SW480 (cell line): ENCODE measurements at places on chromosomes 6 and 20.

DNA sequence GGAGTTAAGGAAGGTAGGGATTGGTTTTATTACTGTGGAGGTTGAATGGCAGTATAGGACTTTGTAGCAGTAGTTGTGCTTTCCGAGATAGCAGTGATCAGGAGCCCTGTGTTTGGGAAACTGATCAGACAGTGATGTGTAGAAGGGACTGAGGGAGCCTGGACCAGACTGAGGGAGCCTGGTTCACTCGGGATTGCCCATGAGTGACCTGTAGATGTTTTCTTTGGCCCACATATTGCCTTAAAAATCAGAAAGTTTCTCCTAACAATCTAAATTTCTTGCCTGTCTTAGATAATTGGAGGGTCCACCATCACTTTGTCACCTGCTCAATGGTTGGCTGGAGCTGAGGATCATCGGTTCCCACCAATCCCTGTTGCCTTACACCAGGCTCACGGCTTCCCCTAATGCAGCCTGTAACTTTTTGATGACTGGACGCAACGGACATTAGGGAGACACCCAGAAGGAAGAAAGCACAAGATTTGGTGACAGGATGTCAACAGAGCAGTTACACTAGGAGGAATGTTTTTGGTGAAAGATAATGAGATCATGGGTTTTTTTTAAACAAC is 1.1 kb downstream of the CDS2 start:
- DNase-seq = no peak

GRCh38 chr6:16514249-16514648 is 247.0 kb downstream of the ATXN1 start:
- DNase-seq = peak; percentile 39

DNA sequence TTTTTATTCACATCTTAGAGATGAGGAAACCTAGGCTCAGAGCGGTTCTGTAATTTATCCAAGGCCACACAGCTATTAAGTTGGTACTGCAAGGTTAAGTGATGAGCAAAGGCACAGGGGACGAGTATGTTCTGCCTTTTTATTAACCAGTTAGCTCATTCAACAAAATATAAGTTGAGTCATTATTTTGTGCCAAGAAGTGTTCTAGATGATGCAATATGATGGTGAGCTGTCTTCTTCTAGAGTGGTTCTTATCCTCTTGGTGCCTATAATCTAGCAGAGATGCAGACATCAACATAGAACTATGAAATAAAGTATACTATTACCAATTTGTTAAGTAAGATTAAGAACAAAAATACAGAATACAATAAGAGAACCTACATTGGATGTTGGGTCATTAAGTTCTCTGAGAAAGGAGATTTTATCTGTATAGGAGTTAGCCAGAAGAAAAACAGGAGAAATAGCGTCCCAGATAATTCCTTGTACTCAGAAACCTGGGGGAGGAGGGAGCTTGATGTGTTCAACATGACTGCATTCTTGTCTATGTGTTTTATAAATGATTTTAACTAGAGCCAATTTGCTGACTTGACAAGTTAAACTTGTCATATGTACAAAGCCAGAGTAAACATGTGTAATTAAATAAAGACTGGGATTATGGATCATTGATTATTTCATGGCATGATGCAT is 122.3 kb downstream of the TBXT start:
- DNase-seq = no peak

DNA sequence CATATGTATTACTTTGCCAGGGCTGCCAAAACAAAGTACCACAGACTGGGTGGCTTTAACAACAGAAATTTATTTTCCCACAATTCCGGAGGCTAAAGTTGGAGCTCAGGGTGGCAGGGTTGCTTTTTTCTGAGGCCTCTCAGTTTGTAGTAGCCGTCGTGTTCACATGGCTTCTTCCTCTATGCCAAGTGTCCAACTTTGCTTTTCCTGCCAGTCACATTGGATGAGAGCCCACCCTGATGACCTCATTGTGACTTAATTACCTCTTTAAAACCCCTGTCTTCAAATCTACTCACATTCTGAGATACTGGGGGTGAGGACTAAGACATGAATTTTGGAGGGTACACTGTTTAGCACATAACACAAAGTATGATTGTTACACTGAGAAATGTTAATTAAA is 9.9 kb upstream of the ECT2L start:
- no peak for DNase-seq

DNA sequence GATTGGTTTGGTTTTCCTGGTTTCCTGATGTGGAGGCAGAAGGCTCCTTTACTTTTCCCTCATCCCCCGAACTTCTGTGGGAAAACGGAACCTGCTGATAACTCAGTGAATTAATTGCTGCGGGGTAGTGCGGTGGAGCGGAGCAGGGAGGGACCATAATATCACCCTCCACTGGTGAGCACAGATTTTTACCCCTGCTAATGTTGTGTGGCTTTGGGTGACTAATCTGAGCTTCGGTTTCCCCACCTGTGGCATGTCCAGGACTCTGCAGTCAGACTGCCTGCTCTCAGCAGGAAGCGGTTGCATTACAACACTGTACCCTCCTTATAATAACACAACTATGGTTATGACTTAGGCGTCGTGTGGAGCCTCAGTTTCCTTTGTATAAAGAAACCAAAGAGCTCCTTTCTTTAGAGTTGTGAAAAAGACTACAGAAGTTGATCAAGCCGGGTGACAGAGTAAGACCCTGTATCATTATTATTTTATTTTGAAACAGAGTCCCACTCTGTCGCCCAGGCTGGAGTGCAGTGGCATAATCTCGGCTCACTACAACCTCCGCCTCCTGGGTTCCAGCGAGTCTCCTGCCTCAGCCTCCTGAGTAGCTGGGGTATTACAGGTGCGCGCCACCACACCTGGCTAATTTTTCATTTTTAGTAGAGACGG is 2.2 kb upstream of the ID1 start:
- DNase-seq = peak; percentile 85

DNA sequence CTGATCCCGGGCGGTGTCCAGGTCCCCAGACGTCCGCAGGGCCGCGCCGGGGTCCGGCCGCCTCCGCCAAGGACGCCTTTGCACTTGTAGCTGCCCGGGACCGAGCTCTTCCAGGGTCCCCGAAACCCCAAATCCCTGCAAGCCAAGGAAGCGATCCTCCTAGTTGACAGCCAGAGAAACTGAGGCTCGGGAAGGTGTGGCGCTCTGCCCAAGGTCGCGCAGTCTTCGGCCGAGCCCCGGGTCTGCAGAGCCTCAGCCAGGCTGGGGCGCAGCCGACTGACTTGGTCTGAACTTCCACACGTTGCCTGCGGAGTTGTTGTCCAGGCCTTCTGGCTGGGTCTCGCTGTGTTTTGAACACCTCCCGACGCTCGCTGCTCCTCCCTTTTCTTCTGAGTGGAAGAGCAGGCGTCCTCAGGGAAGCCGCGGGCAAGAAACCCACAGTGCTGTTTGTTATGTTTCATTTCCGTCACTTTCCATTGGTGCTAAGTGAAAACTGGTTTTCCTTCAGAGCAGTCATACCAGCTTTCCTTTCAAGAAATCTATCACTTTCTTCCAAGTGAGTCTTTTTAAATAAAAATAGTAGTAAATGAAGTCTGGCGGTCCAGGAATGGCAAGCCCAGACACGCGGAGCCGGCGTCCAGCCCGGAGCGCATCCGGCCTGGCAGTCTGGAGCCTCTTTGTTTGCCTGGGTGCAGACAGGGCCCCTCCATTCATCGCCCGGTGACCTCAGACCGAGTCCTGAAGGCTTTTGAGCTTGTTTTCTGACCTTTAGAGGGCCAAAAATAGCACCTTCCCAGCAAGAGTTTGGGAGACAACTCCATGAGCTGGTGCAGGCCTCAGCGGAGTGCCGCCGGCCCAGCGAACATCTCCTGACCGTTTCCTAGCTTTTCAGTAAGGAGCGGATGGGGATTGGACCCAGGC is 698 bp downstream of the FAM210B start:
- DNase-seq = peak; percentile 70
